Erythroblast (primary cell): ENCODE measurements at places on chromosomes 7 and 10.

DNA sequence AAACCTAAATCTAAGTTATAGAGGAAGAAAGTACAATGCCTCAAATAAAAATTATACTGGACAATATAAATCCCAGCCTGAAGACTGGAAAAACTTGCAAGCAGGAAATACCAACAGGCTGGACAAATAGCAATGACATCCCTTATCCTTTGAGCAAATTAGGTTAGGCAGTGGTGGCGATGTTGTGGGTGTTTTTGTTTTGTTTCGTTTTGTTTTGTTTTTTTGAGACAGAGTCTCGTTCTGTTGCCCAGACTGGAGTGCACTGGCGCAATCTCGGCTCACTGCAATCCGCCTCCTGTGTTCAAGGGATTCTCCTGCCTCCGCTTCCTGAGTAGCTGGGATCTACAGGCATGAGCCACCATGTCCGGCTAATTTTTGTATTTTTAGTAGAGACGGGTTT, 57.3 kb upstream of the TES start:
- no peak for DNase-seq

- DNase-seq = no peak
Measured at GRCh38 chr10:59752278-59752940, 846 bp downstream of the MRLN start.

DNA sequence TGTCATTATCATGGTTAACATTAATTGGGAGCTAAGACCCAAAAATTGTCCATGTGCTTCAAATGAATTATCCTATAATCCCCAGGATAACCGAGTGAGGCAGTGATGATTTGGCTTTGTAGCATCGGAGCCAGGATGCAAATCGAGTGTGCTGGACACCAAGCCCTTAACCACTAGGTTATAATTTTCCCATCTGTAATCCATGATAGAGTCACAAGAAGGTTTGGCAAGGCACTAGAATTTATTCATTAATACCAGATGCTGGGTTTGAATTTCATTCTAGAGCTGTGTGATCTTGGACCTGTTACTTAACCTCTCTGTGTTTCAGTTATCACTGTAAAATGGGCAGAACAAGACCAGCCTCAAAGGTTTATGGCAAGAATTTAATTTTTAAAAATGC, 21.0 kb upstream of the ITGB1 start:
- DNase-seq = no peak

GRCh38 chr7:45389073-45389872, 184.9 kb upstream of the ADCY1 start:
- no peak for DNase-seq

- DNase-seq = no peak
Measured at GRCh38 chr7:34011696-34012095, 106.4 kb downstream of the BMPER start.

- no peak for DNase-seq
Measured at GRCh38 chr10:1538121-1538520, 199.2 kb downstream of the ADARB2 start.

DNA sequence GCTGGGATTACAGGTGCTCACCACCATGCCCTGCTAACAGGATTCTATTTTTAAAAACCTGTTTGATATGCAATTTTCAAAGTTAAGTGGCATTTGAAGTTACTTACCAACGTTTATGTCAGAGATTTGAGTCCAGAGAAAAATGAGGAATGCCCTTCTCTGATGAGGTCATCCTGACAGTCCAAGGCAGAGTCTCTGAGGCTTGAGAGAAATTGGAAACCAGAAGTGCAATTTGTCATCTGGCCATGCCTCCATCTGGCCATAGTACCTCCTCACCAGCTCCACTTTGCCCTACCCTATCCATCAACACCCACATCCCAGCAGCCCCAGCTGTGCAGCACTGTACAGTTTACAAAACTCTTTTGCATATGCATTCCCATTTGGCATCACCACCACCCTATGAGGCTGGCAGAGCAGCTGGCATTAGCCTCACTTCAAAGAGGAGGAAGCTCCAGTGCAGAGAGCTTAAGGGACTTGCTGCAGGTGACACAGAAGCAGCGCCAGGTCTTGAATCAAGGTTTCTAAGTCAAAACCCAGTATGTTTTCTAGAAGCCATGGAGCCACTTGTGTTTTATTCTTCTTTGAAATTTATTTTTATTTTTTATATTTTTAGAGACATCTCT, 54.5 kb upstream of the PDZD8 start:
- DNase-seq = no peak
